Activated CD4-positive, alpha-beta T cell treated with anti-CD3 and anti-CD28 coated beads, Interleukin-2, amount 10 ng/mL, durations not matched to agents 24 days and 14 days (primary cell): ENCODE measurements at places on chromosomes 12 and 14. TPM values are rescaled to one million over a fixed set of nuclear protein-coding genes. Genes with fewer than 3 reads are reported as not detected.

DNA sequence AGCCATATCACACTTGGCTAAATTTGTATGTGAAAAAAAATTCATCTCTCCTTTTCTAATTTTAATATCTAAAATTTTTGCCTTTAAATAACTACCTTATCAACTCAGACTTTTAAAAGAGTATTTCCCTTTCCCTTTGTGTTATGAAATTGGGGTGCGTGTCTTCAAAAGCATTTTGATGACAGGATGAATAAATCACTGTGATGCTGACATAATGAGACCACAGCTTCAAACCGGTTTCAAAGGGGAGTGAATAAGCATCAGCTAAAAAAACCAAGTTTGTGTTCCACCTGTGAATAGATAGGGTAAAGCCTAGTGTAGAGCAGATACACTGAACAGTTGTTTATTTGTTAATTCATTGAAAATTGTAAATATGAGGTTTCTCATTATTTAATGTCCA is 85.0 kb downstream of the LGR5 start:
- no peak for DNase-seq
- H3K27me3 ChIP-seq, result peaks cover 8% of the 10 kb centered on the region
- no peak overlapping the region for H3K4me3 ChIP-seq

GRCh38 chr12:76250256-76250655 is 98.0 kb downstream of the BBS10 start:
- H3K36me3 ChIP-seq, result no peaks in the 10 kb centered on the region
- H3K4me3 ChIP-seq, result no peak overlapping the region
- no peak for DNase-seq
- no peak overlapping the region for H3K27ac ChIP-seq

DNA sequence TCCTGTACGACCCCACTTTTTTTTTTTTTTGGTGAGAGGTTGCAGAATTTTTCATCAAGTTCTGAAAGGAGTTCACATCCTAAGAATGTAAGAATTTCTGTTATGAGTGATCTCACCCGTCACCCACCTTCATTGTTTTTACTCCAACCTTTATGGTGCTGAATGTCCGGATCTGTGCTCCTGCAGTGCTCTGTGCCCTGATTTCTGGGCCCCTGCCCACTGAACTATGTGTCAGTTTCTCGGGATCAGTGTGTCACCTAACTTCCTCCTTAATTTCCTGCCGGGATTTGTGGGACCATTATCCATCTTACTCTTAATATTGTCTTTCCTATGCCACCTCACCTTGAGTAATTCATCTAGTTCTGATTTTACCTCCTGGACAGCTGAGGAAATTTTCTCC is 11.6 kb downstream of the RASSF8 start:
- peaks cover 20% of the 10 kb centered on the region for H3K27me3 ChIP-seq
- H3K4me3 ChIP-seq, result no peak overlapping the region
- DNase-seq, result no peak
- no peaks in the 10 kb centered on the region for H3K4me1 ChIP-seq

DNA sequence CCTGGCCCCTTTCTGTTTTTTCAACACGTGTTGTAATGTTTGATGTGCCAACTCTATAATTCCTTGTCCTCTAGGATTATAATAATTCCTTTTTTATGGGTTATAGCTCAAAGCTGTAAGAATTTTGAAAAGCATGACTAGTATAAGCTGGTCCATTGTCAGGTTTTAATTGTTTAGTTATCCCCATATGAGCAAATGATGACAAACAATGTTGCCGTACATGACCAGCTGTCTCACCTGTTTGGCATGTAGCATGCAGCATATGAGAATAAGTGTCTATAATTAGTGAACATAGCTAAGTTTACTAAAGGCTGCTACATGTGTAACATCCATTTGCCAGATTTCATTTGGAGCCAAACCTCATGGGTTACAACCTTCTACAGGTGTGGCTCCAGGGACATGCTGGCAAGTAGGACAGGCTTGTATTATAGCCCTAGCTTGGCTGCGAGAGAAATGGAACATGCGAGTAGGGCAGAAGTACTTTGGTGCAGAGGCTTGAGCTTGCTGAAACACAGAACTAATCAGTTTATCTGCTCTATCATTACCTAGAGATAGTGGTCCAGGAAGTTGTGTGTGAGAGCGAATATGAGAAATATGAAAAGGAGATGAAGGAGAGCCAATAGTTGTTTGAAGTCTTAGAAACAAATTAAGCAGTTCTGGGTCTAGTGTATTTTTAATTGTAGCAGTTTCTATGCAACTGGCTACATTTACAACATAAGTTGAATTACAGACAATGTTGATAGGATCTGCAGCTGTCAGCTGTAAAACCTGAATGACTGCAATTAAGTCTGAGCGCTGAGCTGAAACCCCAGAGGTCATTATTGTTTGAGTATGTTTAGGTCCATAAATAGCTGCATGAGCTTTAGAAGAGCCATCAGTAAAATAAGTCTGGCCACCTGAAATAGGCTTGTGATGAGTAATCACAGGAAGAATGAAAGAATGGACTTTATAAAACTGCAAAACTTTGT is 22.6 kb upstream of the MAPKAPK5 start:
- H3K4me3 ChIP-seq, result no peak overlapping the region
- H3K4me1 ChIP-seq, result peaks cover 2% of the 10 kb centered on the region
- DNase-seq, result no peak
- peaks cover 52% of the 10 kb centered on the region for H3K27me3 ChIP-seq
- no peak overlapping the region for H3K27ac ChIP-seq

DNA sequence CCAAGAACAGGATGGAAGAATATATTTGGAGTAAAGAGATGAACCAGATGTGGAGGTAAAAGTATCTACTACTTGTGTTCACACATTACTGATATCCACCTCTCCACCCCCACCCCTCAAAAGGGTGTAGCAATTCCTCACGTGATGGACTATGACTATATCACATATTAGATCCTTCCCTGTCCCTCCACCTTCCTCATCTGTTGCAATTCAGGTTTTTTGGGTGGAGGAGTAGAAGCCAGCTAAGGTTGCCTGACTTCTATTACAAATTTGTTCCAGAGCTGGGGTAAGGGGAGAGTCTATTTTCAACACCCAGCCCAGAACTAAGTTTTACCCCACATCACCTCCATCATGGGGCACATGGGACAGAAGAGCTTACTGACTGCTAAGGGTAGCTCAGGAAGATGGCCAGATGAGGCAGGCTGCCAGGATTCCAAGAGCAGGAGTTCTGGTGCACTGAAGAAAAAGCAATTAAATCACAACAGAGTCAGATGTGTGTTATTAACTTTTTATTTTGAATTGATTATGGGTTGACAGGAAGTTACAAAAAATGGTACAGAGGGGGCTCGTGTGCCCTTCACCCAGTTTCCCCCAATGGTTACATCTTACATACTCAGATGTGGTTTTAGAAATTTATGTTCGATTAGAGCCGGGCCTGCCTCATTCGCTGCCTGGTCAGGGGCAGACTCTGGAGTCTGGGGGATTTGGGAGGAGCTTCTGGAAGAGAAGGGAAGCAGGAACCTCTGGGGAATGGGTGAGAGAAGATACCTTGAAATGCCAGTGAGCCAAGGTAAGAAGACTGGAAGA is 2.1 kb downstream of the RNASE13 start:
- H3K36me3 ChIP-seq, result no peaks in the 10 kb centered on the region
- DNase-seq, result no peak
- peaks cover 15% of the 10 kb centered on the region for H3K27me3 ChIP-seq
- no peak overlapping the region for H3K27ac ChIP-seq

DNA sequence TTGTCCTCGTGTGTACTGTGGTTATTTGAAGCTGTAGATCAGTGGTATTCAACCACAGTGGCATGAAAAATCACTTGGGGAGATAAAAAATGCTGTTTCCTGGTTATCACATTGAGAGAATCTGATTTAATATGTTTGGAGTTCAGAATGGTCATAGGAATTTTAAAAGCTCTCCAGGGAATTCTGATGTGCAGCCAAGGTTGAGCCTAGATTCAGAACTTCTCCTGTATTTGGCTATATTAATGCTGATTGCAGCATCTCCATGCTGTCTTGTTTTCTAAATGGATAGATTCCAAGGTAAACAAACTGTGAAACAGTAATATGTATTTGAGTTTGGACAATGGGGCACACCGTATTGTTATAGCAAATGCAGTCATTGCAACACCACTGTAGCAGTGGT is 982.2 kb upstream of the FBXO33 start:
- DNase-seq, result no peak
- no peaks in the 10 kb centered on the region for H3K4me1 ChIP-seq
- H3K4me3 ChIP-seq, result no peak overlapping the region
- no peaks in the 10 kb centered on the region for H3K36me3 ChIP-seq

GRCh38 chr12:50032515-50032853 is 7.2 kb upstream of the RACGAP1 start:
- peaks cover 27% of the 10 kb centered on the region for H3K27me3 ChIP-seq
- DNase-seq, result no peak
- no peaks in the 10 kb centered on the region for H3K36me3 ChIP-seq
- H3K27ac ChIP-seq, result no peak overlapping the region

DNA sequence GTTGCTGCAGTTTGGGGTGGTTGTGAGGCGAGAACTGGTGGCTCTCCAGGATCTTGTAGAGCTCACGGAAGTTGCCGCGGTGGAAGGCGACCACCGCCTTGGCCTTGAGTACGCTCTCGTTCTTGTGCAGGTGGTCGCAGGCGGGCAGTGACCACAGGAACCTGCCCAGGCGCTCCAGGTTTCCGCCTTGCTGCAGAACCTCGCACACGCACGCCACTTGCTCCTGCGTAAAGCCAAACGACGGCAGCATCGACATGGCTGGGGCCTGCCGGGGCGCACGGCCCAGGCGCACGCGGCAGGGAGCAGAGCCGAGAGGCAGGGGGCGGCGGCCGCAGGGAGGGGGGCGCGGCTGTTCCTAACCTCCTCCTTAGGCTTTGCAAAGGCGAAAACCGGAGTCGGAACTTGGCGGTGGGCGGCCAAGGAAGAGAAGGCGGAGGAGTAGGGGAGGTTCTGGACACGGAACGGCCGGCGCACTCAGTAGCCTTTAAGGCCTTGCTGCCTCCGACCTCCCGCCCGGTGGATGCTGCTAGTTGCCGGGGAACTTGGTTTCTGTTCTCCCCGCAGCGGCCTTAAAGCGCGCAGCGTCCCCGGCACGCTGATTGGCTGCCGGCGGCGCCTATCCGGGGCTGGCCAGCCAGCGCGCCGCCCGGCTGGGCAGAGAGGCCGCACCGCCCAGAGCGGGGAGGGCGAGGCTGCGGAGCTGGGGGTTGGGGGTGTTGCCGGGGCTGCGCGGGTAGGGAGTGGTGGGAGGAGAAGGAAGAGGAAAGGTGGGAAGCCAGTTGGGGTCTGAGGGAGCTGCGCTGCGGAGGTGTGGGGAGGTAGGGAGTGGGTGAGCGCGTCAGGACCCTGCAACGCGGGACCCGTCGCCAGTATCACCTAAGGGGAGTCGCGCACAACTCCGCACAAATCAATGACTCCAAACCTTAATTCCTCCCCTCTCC is at the start of gene SIX1:
SIX1 (minus strand) TSS at position 544 of the 941 bp plus-strand sequence; CDS start at position 256, 288 bp downstream.
- H3K27ac ChIP-seq, result peak within 1 kb of the TSS; percentile 74
- H3K36me3 ChIP-seq, result peaks cover 5% of the 10 kb centered on the region
- H3K4me1 ChIP-seq, result peaks cover 30% of the 10 kb centered on the region
- peak; percentile 80 for DNase-seq
- peak within 1 kb of the TSS; percentile 76 for H3K4me3 ChIP-seq

DNA sequence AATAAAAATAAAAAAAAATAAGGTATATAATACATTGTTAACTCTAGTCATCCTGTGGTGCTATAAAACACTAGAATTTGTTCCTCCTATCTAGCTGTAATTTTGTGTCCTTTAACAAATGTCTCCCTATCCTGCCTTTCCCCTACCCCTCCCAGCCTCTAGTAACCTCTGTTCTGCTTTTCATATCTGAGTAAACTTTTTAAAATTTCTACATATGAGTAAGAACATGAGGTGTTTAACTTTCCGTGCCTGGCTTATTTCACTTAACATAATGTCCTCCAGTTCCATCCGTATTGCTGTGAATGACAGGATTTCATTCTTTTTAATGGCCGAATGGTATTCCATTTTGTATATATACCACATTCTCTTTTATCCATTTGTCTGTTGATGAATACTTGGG is 71.3 kb upstream of the GNG2 start:
- no peak overlapping the region for H3K27ac ChIP-seq
- H3K4me1 ChIP-seq, result peaks cover 2% of the 10 kb centered on the region
- DNase-seq, result peak; percentile 10
- H3K27me3 ChIP-seq, result peaks cover 54% of the 10 kb centered on the region
- no peaks in the 10 kb centered on the region for H3K36me3 ChIP-seq

DNA sequence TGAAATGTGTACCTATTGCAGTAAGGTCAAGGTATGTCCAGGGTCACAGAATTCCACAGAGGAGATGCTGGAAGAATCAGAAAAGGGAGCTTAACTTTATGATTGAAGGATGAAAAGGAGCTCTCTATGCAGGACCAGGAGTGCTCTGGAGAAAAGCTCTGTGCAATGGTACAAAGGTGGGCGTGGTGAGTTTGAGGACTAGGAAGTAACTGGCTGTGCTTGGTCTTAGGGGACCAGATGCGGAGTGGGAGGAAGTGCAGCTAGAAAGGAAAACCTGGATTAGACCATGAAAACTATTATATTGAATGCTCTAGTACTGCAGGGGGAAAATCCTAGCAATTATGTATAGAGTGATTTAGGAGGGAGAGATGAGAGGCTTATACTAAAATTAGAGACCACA is 56.8 kb downstream of the BTG1 start:
- no peaks in the 10 kb centered on the region for H3K27me3 ChIP-seq
- peaks cover 2% of the 10 kb centered on the region for H3K36me3 ChIP-seq
- DNase-seq, result no peak
- H3K4me3 ChIP-seq, result no peak overlapping the region

GRCh38 chr14:34931206-34931605 is 51.6 kb upstream of the SRP54 start:
- peak; percentile 80 for DNase-seq
- H3K36me3 ChIP-seq, result peaks cover 9% of the 10 kb centered on the region
- peaks cover 28% of the 10 kb centered on the region for H3K4me1 ChIP-seq
- peak overlapping the region; percentile 64 for H3K4me3 ChIP-seq

DNA sequence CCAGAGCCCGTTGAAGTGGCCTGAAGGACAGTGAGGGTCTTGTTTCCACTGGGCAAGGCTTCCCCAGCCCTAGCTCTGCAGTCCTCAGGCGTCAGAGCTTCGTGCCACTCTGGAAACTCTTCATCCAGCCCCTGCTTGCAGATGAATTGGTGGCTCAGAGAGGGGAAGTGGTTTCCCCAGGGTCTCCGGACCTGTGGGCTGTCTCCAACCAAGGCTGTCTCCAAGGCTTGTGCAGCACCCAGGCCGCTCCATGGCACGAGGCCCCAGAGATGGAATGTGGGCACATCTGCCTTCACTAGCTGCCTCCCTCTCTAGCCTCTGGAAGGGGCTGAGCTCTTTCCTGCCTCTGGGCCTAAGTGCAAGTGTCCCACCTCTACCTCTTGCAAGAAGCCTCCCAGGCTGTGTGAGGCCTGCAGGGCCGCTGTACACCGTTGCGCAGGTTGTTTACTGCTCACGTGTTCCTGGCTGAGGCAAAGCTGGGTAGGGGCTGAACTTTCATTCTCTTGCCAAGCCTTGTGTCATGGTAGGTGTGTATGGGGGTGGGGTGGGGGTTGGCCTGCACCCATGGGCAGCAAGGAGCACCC is 11.1 kb downstream of the RIN3 start:
- H3K4me1 ChIP-seq, result peaks cover 10% of the 10 kb centered on the region
- no peak overlapping the region for H3K27ac ChIP-seq
- peaks cover 8% of the 10 kb centered on the region for H3K36me3 ChIP-seq
- H3K27me3 ChIP-seq, result peaks cover 4% of the 10 kb centered on the region
- no peak for DNase-seq

- no peaks in the 10 kb centered on the region for H3K36me3 ChIP-seq
- H3K4me1 ChIP-seq, result peaks cover 7% of the 10 kb centered on the region
- H3K27ac ChIP-seq, result no peak overlapping the region
- no peak overlapping the region for H3K4me3 ChIP-seq
- no peak for DNase-seq
Measured at GRCh38 chr14:92694807-92695206, 53.6 kb downstream of the LGMN start.

The FOXG1 gene
- total RNA-seq, result not detected in 2 replicates

The RNF212B gene
- not detected in 2 replicates for total RNA-seq

The CD163 gene
- total RNA-seq, result not detected in 2 replicates

The DDN gene
- total RNA-seq, result 1.4 and 1.5 TPM in 2 replicates

The ZNF384 gene
- total RNA-seq, result 83.6 and 84.4 TPM in 2 replicates

The OTUB2 gene
- total RNA-seq, result 1.3 and 1.7 TPM in 2 replicates

The MBIP gene
- total RNA-seq, result 30.3 and 31.3 TPM in 2 replicates

The CNTN1 gene
- not detected in 2 replicates for total RNA-seq
